ENCODE measurements at places on chromosomes 4 and X.

GRCh38 chr4:6889101-6889735, 20.4 kb upstream of the TBC1D14 start:
- no peak for DNase-seq

GRCh38 chr4:169246957-169247396, 23.8 kb downstream of the SH3RF1 start:
- DNase-seq = no peak

DNA sequence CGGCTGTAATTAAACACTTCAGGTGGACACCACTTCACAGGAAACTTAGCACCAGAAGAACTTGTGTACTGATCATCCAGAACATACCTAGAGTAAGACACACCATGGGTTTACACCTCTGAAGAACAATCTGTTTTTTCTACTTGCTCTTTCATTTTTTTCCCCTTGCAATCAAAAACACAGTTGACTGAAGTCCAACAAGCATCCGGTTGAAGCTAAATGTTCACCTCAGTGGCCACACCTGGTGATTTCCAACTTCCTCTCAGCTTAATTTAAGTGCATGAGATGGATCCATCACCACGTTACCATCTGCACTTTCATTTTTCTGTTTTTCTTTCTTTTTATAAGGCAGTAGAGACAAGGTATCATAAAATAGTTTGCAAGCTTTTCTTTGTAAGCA, 4.9 kb upstream of the TXK start:
- DNase-seq = no peak

GRCh38 chr4:142961866-142962265, 115.8 kb upstream of the INPP4B start:
- DNase-seq = no peak

DNA sequence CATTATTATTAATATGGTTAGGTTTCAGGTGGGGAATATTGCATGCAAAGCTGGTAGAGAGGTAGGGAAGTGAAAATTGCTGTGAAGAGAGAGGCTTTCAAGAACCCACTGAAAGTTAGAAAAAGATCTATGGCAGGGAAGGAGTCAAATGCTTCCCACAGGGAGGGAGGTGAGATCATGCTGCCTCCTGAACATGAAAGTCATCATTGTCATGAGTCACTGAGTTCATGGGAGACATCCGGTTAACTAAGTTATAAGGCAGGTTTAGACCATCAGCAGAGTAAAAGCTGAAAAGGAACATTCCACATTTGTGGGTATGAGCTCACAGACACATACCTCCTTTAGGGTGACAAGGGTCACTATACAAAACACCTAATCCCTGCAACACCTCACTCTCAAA, 16.2 kb downstream of the GATB start:
- DNase-seq = peak; percentile 91

Data from dermis blood vessel endothelial cell (primary cell).